ENCODE measurements at places on chromosomes 7 and 10.

- DNase-seq: no peak
Measured at GRCh38 chr10:130244031-130244927, 108.1 kb downstream of the GLRX3 start.

- DNase-seq: no peak
Measured at GRCh38 chr10:113683300-113683699, 3.6 kb downstream of the CASP7 start.

DNA sequence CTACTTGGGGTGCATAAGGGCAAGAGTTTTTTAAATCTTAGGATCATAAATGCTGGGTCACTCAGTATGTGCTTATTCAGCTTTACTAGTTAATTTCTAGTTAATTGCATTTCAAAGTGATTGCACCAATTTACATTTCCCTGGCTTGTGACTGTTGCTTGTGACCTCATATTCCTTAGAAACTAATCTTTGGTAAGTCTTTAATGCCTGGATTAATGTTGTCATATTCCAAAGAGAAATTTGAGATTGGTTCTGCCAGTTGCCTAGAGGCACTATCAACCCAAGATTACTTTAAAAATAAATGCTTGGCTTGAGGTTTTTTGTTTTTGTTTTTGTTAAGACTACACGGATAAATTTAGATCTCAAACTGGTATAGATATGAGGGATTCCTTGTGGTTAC, 103.1 kb downstream of the ANK3 start:
- peak; percentile 28 for DNase-seq

DNA sequence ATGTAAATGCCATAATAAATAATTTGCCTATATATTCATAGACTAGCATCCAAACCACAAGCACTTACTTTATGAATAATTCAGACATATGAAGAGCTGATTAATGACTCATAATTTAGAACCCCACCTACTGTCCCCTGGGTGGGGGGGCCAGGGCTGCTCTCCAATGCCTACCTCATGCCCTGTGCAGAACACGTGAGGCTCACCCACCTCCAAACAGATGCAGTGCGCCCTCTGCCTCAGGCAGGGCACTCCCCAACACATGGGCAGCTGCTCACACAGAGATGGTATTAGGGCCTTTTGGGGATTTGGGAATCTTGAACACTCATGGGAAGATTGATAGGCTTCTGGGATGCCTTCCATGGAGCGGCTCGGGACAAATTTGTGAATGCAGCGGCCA, 75.1 kb upstream of the INSIG1 start:
- DNase-seq: no peak

Measured in iris pigment epithelial cell (primary cell).